ENCODE measurements at places on chromosomes 13 and 19.

DNA sequence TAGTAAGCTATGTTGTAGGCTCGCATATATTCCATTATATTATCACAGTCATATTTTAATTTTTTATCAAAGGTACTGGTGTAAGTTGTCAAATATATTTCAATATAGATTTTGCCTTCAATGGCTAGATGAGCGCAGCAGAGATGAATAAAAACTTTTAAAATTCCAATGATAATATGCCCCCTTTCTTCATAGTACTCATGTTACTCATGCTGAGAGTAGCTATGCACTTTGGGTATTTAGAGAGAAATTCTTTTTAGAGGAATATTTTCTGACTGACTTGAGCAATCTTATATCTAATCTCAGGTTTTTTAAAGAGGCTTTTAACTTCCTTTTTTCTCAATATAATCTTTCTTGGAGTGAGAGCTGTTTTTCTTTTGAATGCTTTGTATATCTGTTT, 11.4 kb downstream of the ZNF254 start:
- DNase-seq = no peak

GRCh38 chr13:96984051-96984508, 10.2 kb downstream of the OXGR1 start:
- no peak for DNase-seq

GRCh38 chr19:55579766-55580621, 654 bp downstream of the ZNF579 start:
- DNase-seq = peak; percentile 55

DNA sequence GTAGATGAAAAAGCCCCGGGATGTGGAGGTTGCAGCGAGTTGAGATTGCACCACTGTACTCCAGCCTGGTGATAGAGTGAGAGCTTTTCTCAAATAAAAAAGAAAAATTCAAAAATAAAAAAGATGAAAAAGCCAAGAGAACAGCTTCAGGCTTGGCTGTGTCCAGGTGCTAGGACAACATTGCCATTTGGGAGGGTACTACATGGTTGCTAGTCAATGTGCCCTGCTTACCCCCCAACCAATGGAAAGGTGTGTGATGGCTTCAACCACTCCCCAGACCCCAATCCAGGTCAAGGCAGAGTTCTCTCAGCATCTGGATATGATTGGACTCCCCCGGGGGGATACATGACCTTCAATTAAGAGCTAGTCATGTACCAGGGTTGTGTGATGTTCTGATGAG, 2.3 kb upstream of the ANKLE1 start:
- DNase-seq = no peak

DNA sequence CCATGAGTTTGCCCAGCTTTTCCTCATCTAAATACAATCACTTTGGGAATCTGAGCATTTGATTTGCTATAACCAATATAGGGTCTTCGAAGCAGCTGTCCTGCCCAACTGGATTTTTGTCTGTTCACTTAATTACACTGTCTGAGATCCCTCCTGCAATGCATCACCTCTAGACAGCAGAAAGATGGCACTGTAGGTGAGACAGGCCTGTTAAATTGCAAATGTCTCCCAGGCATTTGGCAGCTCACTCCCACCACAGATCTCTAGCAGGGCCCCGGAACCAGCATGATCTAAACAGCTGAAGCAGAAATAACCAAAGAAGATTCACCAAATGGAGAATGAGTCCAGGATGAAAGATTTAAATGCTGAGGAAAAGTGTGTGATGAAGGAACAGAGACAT, 41.9 kb upstream of the SERPINE3 start:
- DNase-seq = no peak

- no peak for DNase-seq
Observed at GRCh38 chr13:97191142-97191541, 31.0 kb upstream of the MBNL2 start.

GRCh38 chr19:34179066-34179465, 6.8 kb downstream of the LSM14A start:
- no peak for DNase-seq

GRCh38 chr13:74977498-74977897, 504.5 kb downstream of the TBC1D4 start:
- DNase-seq = no peak

GRCh38 chr13:48896312-48896711, 79.4 kb upstream of the FNDC3A start:
- no peak for DNase-seq

DNA sequence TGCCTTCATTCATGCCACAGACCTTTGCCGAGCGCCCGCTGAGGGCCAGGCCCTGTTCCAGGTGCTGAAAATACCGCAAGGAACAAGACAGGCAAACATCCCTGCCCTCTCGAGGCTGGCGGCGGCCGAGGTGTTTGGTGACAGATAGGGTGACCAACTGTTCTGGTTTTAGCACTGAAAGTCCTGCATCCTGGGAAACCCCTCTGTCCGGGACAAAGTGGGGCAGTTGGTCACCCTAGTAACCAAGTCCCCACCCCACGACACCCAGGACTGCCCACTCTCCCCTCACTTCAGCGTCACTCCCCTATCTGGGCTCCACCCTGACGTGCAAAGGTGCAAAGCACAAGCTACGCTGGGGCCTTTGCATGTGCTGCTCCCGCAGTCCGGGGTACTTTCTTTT, 17.3 kb downstream of the ZBTB7A start:
- no peak for DNase-seq

DNA sequence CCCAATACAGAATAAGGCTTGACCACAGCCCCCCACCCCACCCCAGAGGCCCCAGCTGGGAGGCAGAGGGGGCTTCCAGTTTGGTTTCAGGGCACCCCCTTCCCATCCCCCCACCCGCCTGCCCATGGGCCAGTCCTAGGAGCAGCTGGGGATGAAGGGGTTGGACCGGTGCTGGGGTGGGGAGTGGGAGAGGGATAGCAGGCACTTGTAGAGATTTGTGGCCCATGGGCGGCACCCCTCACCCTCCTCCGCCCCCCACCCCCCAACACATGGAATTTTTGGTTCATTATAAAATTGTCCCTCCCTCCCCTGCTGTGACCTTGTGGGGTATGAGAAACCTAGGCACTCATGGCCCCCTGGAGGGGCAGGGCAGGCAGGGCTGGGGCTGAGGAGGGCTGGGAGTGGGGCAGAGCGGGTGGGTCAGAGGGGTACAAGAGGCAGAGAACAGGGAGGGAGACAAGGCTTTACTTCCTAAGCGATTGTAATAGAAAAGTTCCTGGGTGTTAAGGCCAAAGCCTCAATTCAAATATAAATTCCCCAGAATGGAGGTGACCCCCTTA, 5.3 kb upstream of the GSK3A start:
- DNase-seq = no peak

DNA sequence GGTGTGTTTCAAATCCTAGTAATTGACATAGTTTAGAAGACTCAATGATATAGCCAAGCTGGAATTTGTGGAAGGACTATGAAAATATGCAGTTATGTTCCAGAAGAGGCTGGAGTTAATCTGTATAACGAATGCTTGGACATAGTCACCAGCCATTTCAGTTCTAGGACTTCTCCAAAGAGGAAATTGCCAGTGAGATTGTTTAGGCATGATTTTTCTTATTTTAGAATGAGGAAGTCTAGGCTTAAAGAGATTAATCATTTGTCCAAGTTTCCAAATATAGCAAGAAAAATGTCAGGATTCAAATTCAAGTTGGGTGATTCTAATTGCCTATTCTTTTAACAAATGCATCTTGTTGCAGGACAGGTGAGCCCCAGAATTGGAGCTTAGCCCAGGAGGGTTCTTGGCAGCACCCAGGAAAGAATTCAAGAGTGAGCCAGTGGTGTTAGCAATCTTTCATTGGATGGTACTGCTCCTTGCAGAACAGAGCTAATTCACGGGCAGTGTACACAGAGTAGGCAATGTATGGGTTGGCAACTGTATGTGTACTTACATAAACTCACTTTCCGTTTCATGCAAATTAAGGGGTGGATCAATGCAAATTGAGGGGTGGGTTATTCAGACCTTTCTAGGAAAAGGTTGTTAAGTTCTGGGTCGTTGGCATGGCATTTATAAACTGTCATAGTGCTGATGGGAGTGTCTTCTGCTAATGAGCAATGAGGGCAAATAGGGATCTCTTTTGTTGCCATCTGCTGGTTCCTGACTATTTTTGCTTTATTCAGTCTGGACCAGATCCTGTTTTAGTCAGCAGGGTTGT, 763.1 kb upstream of the SLITRK1 start:
- no peak for DNase-seq

DNA sequence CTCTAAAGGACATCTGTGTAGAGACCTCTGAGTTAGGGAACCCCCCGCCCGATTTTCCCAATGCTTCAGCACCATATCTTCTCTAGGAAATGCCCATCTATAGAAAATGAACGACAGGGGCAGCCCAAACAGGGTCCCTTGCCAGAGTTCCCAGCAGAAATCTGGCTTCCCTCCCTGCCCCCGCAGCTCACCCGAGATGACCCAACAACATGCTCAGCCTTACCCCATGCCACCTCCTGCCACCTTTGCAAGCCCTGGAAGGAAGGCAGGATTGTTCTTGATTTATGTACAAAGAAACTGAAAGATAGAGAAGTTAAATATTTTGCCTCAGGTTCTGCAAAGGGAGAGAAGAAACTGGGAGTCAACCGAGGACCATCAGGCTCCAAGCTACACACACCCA, 105.6 kb upstream of the UQCRFS1 start:
- no peak for DNase-seq

DNA sequence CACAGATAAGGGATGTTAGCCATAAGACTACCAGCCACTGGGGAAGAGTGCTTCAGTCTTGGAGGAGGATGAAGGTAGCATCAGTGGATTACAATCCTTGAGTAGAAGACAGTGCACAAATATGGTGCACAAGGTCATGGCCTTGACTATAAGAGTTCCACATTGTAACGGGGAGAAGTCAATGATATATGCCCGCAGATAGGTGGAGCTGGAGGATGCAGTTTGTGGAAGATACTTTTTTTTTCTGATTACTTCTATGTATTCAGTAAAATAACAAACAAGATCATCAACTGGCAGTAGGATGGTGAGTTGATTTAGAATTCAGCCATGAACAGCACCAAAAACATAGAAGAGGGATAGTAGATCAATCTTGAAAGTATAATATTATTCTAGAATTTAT, 926.8 kb upstream of the MIR17HG start:
- DNase-seq = no peak

GRCh38 chr13:78719367-78719766, 60.4 kb upstream of the OBI1 start:
- no peak for DNase-seq

- DNase-seq = no peak
Observed at GRCh38 chr19:6667114-6667627, 2.8 kb downstream of the TNFSF14 start.

GRCh38 chr19:37979547-37980082, 72.6 kb downstream of the SIPA1L3 start:
- no peak for DNase-seq

DNA sequence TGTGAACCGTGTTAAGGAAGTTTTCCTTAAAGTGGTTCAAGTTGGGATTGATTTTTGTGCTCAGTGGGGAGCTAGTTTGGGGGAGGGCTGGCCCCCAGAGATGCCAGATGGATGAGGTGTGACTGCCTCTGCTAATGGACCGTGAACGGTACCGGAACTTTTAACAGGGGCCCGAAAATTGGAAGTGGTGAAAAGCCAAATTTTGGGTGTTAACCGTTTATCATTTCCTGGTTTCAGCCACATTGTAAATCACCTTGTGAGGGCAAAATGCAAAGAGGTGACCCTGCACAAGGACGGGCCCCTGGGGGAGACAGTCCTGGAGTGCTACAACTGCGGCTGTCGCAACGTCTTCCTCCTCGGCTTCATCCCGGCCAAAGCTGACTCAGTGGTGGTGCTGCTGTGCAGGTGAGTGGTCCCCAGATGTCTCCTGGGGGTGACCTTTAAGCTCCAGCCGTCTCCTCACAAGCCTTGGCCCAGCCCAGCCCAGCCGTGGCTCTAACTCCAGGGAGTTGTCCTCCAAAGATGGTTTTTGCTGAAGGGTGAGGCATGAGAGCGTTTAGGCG, 18.2 kb downstream of the UPF1 start:
- no peak for DNase-seq

- DNase-seq = no peak
Observed at GRCh38 chr19:11061952-11062351, 27.3 kb upstream of the LDLR start.

DNA sequence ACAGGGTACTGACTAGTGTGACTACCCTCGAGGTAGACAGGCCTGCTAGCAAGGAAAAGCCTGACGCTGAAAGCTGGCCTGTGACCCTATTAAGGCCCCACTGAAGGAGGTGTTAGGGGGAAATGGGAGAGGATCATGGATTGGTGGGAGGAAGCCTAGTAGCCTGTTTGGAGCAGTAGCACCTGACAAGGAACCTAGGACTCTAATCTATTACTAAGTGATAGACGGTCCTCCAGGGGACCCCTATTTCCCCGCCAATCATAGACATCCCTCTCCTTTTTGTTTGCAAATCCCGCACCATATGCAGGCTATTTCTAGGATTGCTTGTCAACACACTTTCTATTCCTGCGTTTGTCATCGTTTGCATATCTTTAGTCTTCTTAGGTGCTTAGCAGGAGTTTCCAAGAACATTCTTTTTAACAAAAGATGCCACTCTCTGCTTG, 1338.8 kb upstream of the MIR17HG start:
- no peak for DNase-seq

DNA sequence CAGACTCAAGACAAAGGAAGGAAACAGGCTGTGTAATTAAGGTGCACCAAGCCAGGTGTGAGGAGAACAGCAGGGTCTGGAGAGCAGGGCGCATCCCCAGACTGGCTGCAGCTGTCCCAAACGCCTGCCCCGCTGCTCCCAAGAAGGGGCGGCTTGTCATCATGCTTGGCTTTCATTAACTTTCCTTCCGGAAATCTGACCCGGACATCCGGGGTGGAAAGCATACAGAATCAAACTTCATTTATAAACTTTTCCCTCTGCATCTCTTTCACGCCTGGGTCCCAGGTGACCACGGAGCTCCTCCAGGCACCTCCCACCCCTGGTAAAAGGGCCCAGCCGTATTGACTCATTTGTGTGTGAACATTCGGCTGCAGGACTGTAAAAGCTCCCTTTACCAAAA, 31.7 kb downstream of the TSHZ3 start:
- no peak for DNase-seq

- no peak for DNase-seq
Observed at GRCh38 chr19:33292595-33293254, 9.6 kb downstream of the CEBPA start.

All from HuH-7.5 (cell line).